ENCODE measurements at places on chromosomes 2 and 18.
A peak's percentile ranks its signal among the peaks of the same experiment; 100 is the strongest.

GRCh38 chr2:170742896-170743529 is 27.2 kb upstream of the ERICH2 start:
- no peak for DNase-seq

GRCh38 chr2:8303322-8303832 is 378.5 kb upstream of the ID2 start:
- DNase-seq, result peak; percentile 77

GRCh38 chr2:99936065-99936464 is 206.3 kb downstream of the AFF3 start:
- no peak for DNase-seq

- no peak for DNase-seq
These were observed 182.3 kb downstream of the ZNF521 start for GRCh38 chr18:25169701-25170100.

DNA sequence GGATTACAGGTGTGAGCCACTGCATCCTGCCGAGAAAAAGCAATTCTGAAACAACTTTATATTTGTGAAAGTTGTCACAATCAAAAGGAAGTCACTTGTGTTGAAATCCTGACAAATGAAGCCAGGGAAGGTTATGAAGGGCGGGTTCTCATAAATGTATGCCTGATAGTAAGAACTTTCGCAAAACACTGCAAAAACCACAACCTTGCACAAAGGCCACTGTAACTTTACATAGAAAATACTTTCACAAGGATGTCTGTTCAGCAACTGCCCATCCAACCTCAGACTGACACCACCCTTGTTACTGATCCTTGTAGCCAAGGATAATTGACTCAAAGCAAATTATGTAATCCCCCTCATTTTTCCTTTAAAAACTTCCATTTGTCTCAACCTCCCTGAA is 90.6 kb downstream of the SLC4A3 start:
- no peak for DNase-seq

- no peak for DNase-seq
These were observed 449.4 kb upstream of the SLC14A2 start for GRCh38 chr18:45165871-45166270.

GRCh38 chr2:163338270-163338669 is 397.5 kb downstream of the FIGN start:
- no peak for DNase-seq

DNA sequence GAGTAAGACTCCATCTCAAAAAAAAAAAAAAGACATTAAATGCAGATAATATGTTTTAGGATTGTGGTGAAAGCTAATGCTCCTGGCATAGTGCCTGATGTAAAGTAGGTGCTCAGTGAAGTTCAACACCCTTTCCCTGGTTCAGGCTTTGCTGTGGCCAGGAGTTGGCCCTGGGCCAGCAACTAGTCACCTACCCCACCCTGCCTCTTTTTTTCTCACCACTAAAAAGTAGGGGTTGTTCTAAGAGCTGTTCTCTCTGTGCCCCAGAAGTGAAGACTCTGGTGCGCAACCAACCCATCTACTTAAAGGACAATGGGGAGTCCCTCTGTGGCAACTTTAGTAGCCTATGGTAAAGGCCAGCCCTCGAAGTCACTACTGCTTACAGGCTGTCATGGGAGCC is 75.9 kb downstream of the DNMT3A start:
- DNase-seq, result no peak

GRCh38 chr2:129318581-129319421 is 660.7 kb upstream of the RAB6C start:
- DNase-seq, result no peak

DNA sequence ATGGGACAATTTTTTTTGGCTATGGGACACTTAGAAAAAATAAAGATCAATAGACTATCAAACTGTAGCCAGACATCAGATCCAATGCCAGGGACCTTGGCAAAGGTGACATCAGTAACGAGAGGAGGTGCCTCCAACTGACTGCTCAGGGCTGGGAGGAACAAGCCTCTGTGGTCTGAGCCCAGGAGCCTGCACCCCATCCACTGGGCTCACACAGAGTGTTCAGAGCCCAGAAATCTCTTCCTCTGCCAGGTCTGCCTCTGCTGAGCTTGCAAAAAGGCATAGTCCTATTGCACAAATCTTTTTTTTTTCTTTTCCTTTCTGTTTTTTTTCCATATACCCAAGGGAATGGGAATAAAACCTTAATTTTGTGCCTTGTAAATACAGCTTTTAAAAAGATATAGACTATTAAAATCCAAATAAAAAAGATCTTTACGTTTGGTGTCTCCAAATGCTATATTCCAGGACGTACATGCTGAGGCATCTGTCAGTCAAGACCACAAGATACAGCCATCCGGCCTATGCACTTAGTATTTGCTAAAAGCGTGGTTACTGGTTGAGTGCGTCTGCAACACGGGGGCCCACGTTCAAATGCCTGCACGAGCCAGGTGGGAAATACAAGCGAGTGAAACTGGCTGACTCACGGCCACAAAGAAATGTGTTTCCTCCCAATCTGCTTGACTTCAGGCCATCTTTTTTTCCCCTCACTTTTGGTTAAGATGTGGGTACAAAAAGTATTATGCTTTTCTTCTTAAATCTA is 7.8 kb upstream of the ARHGAP25 start:
- peak; percentile 77 for DNase-seq

DNA sequence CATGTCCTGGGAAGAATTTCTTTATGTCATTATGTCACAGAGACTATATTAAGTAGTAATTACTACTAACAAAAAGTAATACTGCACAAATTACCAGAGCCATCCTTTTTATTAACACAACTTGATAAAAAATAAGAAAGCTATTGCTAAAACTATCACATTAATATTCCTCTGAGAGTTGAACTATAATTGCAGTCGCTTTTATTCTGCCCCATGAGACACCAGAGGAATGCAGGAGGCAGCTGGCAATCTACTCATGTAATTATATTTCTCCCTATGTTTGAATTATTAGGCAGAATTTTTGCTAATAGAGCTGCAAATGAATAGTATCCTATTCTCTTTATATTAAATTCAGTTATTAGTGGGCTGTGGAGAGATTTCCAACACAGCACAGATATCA is 220.7 kb downstream of the LRRTM4 start:
- DNase-seq, result no peak

DNA sequence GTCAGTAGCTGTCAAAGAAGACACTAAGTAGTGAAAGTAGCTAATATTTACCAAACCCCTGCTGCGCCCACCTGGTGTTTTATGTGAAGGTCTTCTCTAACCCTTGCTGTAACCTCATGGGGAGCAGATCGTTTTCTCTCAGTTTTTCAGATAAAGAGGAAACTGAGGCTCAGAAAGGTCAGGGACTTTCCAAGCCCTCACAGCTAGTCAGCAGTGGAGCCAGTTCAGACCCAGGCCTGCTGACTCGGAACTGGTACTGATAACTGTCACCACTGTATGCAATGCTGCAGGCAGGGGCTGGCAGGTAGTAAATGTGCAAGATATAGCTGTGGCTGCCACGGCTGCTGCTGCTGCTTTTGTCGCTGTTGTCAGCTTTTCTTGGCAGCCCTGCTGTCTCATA is 69.1 kb downstream of the LRRFIP1 start:
- DNase-seq, result peak; percentile 63

DNA sequence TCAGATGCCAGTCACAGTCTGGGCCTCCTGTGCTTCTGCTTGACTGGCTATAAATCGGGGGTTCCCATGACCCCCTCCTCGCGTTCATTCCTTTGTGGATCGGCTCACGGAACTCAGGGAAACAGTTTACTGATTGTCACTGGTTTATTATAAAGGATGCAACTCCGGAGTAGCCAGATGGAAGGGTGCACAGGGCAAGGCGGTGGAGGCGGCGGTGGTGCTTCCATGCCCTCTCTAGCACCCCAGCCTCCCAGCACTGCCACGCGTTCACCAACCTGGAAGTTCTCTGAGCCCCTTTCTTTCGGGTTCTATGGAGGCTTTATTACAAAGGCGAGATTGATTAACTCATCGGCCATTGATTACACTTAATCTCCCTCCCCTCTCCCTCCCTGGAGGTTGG is 15.6 kb downstream of the LPIN1 start:
- no peak for DNase-seq

DNA sequence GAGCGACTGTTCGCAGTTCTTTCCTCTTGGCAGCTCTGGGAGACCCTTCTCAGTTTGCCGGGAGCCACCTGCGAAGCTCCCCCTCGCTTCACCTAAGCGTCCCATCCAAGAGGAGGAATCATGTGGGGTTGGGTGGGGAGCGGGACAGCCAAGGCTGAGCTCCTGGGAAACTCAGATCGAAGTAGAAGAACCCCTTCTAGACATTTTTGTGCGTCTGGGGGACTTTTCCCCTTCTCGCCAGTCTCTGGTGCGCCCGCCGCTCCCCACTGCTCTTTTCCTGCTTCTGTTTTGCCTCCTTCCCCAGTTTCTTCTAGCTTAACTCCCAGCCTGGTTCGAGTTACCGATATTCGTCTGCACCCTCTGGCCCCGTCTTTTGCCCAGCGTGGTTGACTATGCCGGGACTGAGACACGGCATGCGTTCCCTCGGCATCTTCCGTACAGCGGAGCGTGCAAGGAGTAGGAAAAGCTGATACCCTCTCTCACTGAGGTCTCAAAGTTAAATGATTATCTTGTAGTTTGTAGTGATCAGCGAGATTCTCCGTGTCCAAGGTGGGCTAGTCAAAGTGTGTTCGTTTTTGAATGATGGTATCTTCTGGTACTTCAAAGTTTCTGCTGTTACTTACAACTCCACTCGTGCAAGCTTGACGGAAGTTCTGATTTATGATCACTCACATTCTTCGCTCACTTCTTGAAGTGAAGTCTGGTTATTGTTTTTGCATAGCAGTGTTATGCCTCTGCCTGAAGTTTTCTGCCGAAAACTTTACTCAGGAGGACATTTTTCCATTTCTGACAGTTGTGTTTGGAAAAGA is 664 bp downstream of the CAMKMT start:
- DNase-seq, result peak; percentile 59
